ENCODE measurements at places on chromosomes 3 and 15.

DNA sequence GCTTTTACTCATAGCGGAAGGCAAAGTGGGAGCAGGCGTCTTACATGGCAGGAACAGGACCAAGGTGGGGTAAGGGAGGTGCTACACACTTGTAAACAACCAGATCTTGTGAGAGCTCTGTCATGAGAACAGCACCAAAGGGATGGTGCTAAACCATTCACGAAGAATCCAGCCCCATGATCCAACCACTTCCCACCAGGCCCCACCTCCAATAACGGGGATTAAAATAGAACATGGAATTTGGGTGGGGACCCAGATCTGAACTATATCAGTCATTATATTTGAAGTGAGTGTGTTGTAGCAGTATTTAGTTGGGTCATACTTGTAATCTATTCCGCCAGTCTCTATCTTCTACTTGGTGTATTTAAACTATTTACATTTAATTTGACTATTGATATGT is 190.9 kb downstream of the RPLP1 start:
- no peak for ATAC-seq
- H3K4me3 ChIP-seq, result no peak overlapping the region
- peaks cover 15% of the 10 kb centered on the region for H3K27me3 ChIP-seq
- H3K36me3 ChIP-seq, result no peaks in the 10 kb centered on the region

GRCh38 chr3:111519178-111519855 is 22.7 kb upstream of the CD96 start:
- no peak overlapping the region for H3K4me3 ChIP-seq
- H3K4me1 ChIP-seq, result no peaks in the 10 kb centered on the region
- no peak overlapping the region for H3K27ac ChIP-seq
- peaks cover 10% of the 10 kb centered on the region for H3K27me3 ChIP-seq
- peak; percentile 62 for ATAC-seq
- no peaks in the 10 kb centered on the region for H3K36me3 ChIP-seq

GRCh38 chr15:50353251-50353974 is 1.6 kb downstream of the GABPB1 start:
- peaks cover 50% of the 10 kb centered on the region for H3K4me1 ChIP-seq
- no peaks in the 10 kb centered on the region for H3K27me3 ChIP-seq
- ATAC-seq, result peak; percentile 44
- H3K27ac ChIP-seq, result peak overlapping the region; percentile 99

DNA sequence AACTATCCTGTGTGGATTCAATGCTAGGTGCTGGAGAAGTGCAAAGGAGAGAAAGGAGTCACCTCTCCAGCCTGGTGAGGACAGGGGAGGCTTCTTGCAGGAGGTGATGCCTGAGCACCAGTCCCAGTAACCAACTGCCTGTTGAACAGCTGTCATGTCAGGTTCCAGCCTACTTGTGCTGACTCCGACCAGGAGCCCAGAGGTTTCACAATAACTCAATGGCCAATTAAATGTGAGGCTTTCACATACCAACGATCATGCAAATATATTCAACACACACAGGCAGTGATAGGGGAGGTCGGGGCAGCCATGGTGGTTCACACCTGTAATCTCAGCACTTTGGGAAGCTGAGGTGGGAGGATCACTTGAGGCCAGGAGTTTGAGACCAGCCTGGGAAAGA is 7.7 kb downstream of the SORD start:
- H3K4me3 ChIP-seq, result no peak overlapping the region
- H3K36me3 ChIP-seq, result peaks cover 24% of the 10 kb centered on the region
- peaks cover 9% of the 10 kb centered on the region for H3K4me1 ChIP-seq
- H3K27me3 ChIP-seq, result no peaks in the 10 kb centered on the region

DNA sequence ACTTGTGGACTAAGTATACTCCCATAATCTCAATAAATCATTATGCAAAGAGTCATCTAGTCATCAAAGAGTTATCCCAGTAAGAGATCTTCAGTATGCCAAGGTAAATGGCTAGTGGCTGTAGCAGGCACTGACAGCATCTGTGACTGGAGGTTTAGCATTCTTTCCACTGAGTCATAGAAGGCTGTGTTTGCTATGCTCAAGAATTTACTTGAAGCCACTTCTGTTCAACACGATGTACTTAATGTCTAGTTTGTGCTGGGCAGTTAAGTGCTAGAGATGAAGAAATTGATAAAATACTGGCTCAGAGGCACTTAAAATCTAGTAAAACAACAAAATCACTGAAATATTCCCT is 13.0 kb downstream of the ZBED2 start:
- no peak overlapping the region for H3K4me3 ChIP-seq
- ATAC-seq, result no peak
- H3K4me1 ChIP-seq, result peaks cover 18% of the 10 kb centered on the region
- peaks cover 5% of the 10 kb centered on the region for H3K36me3 ChIP-seq
- no peak overlapping the region for H3K27ac ChIP-seq

DNA sequence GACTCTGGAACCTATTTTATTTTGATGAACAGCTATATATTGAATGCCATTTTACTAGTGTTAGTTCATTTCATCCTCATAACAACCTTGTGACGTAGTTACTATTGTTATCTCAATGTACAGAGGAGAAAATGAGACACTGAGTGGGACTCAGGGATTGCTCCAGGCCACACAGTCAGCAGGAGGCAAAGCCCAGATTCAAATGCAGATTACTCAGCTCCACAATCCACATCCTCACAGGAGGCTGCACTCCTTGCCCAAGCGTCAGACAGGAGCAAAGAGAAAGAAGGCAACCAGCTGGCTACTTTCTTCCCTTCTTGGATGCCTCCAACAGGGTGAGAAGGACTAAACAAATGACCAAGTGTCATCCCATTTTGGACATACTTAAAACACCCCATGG is 92.0 kb upstream of the CCDC54 start:
- H3K36me3 ChIP-seq, result no peaks in the 10 kb centered on the region
- no peak overlapping the region for H3K27ac ChIP-seq
- ATAC-seq, result no peak
- H3K4me3 ChIP-seq, result no peak overlapping the region
- H3K27me3 ChIP-seq, result no peaks in the 10 kb centered on the region
- H3K4me1 ChIP-seq, result no peaks in the 10 kb centered on the region

GRCh38 chr3:74624301-74624700 is 9.8 kb upstream of the CNTN3 start:
- no peak for ATAC-seq
- H3K4me1 ChIP-seq, result no peaks in the 10 kb centered on the region
- no peak overlapping the region for H3K4me3 ChIP-seq
- H3K36me3 ChIP-seq, result no peaks in the 10 kb centered on the region
- no peak overlapping the region for H3K27ac ChIP-seq
- H3K27me3 ChIP-seq, result no peaks in the 10 kb centered on the region

GRCh38 chr15:82306791-82307713 is 42.2 kb downstream of the GOLGA6L10 start:
- no peaks in the 10 kb centered on the region for H3K4me1 ChIP-seq
- no peaks in the 10 kb centered on the region for H3K27me3 ChIP-seq
- peaks cover 12% of the 10 kb centered on the region for H3K36me3 ChIP-seq
- H3K4me3 ChIP-seq, result no peak overlapping the region
- ATAC-seq, result no peak
- H3K27ac ChIP-seq, result no peak overlapping the region

GRCh38 chr3:149879872-149880271 is 66.9 kb downstream of the RNF13 start:
- H3K27me3 ChIP-seq, result no peaks in the 10 kb centered on the region
- peaks cover 17% of the 10 kb centered on the region for H3K4me1 ChIP-seq
- H3K27ac ChIP-seq, result no peak overlapping the region
- H3K4me3 ChIP-seq, result no peak overlapping the region
- ATAC-seq, result no peak
- peaks cover 24% of the 10 kb centered on the region for H3K36me3 ChIP-seq

DNA sequence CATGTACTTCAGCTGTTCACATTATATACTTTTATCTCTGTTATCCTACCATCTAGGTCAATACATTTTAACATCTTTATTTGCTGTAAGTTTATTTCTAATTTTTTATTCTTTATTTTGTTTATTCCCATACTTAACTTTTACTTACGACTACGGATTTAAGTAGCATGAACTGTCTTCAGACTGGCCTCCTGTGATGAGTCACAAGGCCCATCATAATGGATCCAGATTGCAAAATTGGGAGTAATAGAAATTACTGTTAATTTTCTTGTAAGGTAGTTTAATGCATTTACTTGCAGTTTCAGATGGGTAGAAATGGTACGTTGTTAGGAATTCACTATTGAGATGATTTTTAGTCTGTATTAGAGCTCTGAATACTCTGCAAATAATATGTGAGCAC is 45.9 kb downstream of the PPARG start:
- H3K27ac ChIP-seq, result no peak overlapping the region
- no peaks in the 10 kb centered on the region for H3K4me1 ChIP-seq
- no peaks in the 10 kb centered on the region for H3K36me3 ChIP-seq
- no peaks in the 10 kb centered on the region for H3K27me3 ChIP-seq
- no peak overlapping the region for H3K4me3 ChIP-seq
- no peak for ATAC-seq

- ATAC-seq, result peak; percentile 77
- no peak overlapping the region for H3K27ac ChIP-seq
- peak overlapping the region; percentile 35 for H3K4me3 ChIP-seq
- no peaks in the 10 kb centered on the region for H3K36me3 ChIP-seq
These were observed 77.2 kb upstream of the SLC6A11 start for GRCh38 chr3:10738688-10739372.

- H3K36me3 ChIP-seq, result peaks cover 39% of the 10 kb centered on the region
- no peaks in the 10 kb centered on the region for H3K27me3 ChIP-seq
- no peak overlapping the region for H3K27ac ChIP-seq
- H3K4me3 ChIP-seq, result no peak overlapping the region
- ATAC-seq, result no peak
These were observed 4.7 kb downstream of the TCF12 start for GRCh38 chr15:56923174-56923591.

- no peaks in the 10 kb centered on the region for H3K36me3 ChIP-seq
- no peak overlapping the region for H3K27ac ChIP-seq
- ATAC-seq, result no peak
- peaks cover 8% of the 10 kb centered on the region for H3K27me3 ChIP-seq
These were observed 319.4 kb upstream of the STAC start for GRCh38 chr3:36060950-36061349.

DNA sequence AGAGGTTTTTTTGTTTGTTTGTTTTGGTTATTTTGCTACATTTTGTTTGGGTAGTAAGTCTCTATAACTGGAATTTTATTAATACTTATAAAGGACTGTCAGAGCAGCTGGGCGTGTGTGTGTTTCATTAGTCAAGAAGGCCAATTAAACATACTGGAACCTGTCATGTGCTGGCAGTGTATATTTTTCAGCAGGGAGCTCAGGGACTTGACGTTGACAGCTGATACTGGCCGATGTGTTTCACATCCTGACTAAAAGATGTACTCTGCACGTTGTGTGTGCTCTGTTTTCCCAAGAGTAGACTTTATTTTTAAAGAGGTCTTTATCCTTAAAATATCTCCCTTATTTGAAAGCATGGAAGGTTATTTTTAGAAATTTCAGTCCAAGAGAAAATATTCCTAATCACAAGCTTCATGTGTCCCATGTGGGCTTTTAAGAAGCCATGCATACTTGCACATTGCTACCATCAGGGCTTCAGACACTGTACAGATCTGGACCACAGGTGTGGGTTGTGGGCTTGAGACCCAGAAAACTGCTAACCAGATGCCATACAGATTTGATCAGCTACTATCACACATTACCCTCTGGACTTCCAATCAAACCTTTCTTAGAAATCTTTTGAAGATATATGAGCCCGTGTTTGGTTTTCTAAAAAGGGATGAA is 135.9 kb downstream of the FEZF2 start:
- no peak overlapping the region for H3K4me3 ChIP-seq
- no peak for ATAC-seq
- no peaks in the 10 kb centered on the region for H3K36me3 ChIP-seq

- no peak overlapping the region for H3K27ac ChIP-seq
- H3K36me3 ChIP-seq, result peaks cover 12% of the 10 kb centered on the region
- no peak overlapping the region for H3K4me3 ChIP-seq
- no peaks in the 10 kb centered on the region for H3K27me3 ChIP-seq
- ATAC-seq, result no peak
- H3K4me1 ChIP-seq, result no peaks in the 10 kb centered on the region
These were observed 73.7 kb downstream of the DNAJB8 start for GRCh38 chr3:128392818-128393544.

DNA sequence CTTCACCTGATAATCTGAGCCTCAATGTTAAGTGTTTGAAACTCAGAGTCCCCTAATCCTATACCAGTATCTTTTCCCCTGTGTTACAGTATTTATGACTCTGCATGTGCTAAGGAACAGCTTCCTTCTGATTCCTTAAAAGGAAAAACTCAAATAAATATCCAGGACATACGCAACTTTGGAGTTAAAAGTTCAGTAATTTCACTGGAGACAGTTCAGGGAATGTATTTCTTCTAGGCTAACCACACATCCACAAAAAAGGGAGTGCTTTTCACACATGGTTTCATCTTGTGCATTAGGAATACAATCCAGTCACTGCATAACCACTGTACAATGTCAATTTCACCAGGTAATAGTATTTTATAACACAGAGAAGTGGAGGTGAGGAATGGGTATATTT is 31.0 kb downstream of the PGBD4 start:
- H3K36me3 ChIP-seq, result no peaks in the 10 kb centered on the region
- no peak for ATAC-seq
- no peaks in the 10 kb centered on the region for H3K4me1 ChIP-seq
- no peaks in the 10 kb centered on the region for H3K27me3 ChIP-seq
- no peak overlapping the region for H3K27ac ChIP-seq

DNA sequence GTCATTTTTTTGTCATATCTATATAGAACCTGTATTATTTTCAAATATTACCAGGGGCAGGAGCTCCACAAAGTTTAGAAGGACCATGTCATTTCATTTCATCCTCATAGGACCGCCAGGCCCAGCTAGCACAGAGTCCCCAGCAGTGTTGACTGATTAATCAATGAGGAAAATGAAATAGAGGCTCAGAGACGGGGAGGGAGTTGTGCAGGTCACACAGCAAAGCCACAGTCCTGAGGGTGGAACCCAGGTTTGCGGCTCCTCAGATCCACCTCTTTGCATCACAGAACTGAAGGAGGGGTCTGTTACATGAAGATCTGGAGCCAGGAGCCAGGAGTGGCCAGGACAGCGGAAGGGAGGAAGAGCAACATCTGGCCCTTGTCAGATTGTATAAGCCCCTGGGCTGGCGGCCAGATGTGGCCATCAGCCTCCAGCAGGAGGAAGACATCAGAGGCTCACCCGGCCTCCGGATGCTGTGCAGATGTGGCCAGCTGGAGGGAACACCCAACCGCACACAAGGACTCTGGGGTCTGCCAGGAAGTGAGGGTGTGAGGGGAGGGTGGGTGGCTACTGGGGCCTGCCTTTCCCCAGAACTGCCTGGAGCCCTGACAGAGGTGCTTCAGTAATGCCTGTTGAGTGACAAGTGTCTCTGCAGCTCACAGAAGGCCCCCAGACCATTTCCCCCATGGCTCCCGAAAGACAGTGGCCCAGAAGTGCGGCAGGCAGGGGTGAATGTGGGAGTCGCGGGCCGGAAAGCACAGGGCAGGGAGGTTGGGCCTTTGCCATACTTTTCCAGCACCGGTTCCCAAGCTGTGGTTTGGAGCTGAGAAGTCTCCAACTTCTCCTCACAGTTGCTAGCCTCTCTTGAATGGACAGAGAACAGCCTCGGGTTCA is 21.3 kb downstream of the EFCC1 start:
- no peaks in the 10 kb centered on the region for H3K36me3 ChIP-seq
- H3K4me1 ChIP-seq, result peaks cover 23% of the 10 kb centered on the region
- no peak overlapping the region for H3K4me3 ChIP-seq
- no peak for ATAC-seq
- no peaks in the 10 kb centered on the region for H3K27me3 ChIP-seq

All from stimulated activated memory B cell treated with anti-CD40 and anti-IgM and Interleukin-4, amounts not matched to agents 10 μg/mL and 1 μg/mL and 100 μg/mL, for 72 hours (primary cell).